Calu3 (cell line): ENCODE measurements at places on chromosomes 4 and X. TPM values are rescaled to one million over a fixed set of nuclear protein-coding genes. Genes with fewer than 3 reads are reported as not detected.

DNA sequence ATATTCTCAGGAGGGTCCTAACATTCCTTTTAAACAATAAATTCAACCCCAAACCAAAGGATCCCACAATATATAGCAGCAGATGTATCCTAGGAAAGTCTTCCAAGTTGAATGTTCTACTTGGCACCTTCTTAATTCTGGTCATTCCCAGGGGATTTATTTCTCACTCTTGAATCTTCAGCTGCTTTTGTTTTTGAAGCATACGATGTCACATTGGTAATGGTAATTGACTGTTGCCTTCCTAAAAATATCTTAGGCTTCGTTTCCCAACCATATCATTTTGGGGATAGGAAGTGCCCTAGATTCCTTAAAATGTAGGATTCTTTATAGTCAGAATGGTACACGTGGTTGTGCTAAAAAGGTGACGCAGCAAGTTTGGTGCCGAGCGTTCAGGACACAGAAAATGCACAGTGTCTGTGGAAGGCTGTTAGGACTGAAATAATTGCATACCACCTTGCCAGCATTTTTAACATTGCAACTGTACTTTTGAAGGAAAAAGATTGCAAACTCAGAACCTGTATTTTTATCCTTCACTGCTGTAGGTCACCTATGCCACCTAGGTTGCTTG is 8.1 kb downstream of the SNX25 start:
- no peak for DNase-seq

DNA sequence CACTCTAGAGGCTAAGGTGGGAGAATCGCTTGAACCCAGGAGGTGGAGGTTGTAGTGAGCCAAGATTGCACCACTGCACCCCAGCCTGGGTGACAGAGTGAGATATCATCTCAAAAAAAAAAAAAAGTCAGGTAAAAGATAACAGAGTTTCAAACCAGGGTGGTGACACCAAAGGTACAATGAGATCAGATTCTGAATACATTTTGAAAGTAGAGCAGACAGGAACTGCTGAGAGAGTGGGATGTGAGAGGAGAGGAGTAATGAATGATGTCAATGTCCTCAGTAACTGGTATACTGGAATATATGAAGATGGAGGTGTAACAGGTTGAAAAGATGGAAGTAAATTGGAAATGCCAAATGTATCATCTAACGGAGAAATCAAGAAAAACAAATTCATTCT is 135.6 kb downstream of the CAMK2D start:
- DNase-seq: no peak

GRCh38 chr4:153725136-153725830 is 34.5 kb downstream of the RNF175 start:
- no peak for DNase-seq

REELD1 gene
- total RNA-seq: 1.2 TPM in 1 of 2 replicates, not detected in the other

DNA sequence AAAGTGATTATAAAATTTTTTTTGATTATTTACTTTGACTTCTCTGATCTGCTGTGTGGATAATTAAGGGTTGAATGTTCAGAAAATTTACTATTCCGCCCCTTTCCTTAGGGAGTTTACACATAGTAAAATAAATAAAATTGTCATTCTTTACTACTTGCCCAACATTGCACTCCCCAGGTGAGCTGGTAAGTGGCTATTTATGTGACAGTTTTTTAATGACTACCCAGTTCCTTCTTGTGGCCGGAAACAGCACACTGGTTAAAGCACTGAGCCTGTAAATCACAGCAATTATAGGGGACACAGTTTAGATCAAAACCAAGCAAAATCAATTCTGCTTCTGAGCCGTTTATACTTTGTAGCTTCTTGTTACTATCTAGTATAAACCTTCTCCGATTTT is 158.1 kb downstream of the FHIP1A start:
- DNase-seq: no peak

- DNase-seq: no peak
Measured at GRCh38 chrX:124829930-124830329, 483.6 kb downstream of the SH2D1A start.

DNA sequence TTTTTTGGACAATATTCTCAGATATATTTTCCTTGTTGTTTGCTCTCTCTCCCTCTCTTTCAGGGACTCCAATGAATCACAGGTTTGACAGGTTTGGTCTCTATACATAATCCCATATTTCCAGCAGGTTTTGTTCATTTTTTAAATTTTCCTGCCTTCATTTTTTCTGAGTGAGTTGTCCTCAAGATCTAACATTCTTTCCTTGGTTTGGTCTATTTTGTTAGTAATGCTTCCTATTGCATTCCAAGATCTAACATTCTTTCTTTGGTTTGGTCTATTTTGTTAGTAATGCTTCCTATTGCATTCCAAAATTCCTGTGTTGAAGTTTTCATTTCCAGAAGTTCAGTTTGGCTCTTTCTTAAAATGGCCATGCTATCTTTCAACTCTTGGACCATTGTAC is 45.3 kb upstream of the ZMAT1 start:
- DNase-seq: no peak

L1CAM gene
- 14.2 and 16.1 TPM in 2 replicates for total RNA-seq

GRCh38 chrX:100677611-100678181 is 33.7 kb downstream of the SRPX2 start:
- no peak for DNase-seq

DNA sequence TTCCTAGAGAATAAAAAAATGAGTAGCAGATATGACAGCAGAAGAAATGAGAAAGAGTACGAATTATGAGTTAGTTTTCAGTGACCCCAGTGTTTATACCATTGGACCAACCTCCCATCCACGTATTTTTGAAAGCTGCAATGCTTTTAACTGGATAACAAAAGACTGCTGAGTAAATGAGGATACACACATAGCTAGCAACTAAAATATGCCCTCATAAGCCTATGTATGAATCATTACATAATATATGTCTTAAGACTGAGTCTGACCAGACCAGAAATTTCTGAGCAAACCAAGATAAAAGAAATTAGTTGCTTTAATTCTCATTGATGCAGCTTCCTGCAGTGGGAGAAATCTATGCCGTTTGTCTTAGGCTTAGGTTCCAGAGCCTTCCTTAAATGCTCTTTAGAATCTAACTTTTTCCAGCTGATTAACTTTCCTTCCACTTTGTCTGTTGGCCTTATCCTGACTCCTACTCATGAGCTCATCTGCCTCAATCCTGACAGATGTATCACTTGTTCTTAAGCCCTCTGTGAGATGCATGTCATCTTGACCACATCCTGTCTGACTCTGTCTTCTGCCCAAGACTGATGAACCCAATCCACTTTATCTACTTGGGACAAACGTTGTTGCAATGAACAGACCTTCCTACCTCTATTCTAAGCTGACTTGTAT is 301.4 kb upstream of the AADAT start:
- DNase-seq: no peak

- DNase-seq: no peak
Measured at GRCh38 chrX:10165580-10166247, 8.9 kb downstream of the CLCN4 start.

GRCh38 chr4:138728566-138728965 is 287.0 kb upstream of the NOCT start:
- no peak for DNase-seq

DNA sequence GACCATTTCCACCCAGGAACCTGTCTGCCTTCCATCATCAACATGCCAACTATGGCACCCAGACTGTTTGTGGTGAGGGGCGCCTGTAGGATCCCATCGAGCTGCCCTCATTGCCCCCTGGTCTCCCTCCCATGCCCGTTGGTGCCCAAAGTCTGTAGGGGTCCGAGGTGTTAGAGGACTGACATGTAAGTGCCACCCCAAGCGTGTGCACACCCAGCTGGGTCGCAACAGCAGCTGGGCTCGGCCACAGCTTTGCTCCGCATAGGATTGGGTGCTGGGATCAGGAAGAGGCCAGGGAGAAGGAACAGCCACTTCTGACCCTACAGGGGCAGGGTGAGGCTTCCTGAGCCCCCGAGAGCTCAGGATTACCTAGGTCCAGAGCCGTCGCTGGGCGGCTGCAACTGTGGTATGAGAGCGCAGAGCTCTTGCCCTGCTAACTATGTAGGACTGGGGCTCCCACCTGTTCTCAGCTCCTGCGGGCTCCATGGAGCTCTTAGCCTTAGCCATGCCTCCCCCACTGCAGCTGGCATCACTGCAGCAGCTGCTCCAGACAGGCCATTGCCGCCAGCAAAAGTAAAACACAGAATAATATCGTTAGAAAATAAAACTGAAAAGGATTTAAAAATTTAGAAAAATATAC is 1160.3 kb downstream of the FSTL5 start:
- DNase-seq: no peak

CCDC158 gene
- 0.12 TPM in 1 of 2 replicates, not detected in the other for total RNA-seq

TRIM61 gene
- 0.39 and 0.45 TPM in 2 replicates for total RNA-seq

DNA sequence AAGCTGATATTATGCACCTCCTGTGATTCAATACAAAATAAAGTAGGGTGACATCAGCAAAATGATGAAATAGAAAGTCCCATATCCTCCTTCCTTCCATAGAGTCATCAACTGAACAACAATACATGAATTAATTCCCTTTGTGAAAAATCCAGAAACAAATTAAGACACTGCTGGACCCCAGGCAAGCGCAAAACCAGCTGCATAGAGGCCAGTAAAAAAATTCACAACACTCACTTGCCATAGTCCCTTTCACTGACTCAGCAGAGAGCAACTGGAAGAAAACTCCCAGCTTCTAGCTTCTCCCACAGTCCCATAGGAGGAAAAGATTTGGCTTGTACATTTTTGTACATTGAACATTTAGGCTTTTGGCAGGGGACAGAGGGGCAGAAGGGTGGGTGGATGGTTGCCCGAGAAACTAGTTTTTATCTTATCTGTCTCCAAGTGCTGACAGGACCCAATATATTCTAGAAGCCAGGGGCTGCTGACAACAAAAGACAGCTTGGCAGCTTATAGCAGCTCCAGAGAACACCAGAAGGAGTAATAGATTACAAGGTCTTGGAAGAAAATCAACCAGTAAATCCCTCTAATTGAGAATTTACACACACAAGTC is 124.6 kb downstream of the NDST3 start:
- no peak for DNase-seq

DNA sequence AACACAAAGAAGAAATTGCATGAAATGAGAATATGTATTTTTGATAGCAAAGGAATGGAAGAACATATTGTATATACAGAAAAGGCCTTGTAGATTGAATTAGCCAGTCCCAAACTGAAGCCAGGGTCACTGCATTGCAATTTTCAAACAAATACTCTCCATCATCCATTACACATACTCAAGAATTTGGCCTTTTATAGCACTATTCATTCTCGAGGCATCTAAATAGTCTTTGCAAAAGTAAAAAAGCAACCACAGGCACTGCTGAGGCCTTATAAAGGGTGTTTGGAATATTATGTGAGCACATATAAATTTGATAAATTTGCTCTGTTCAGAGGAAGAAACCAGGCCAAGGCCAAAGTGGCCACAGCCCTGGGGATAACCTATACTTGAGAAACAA is 123.0 kb downstream of the ZNF827 start:
- no peak for DNase-seq

GRCh38 chr4:83582289-83582785 is 46.4 kb downstream of the GPAT3 start:
- peak; percentile 23 for DNase-seq

DNA sequence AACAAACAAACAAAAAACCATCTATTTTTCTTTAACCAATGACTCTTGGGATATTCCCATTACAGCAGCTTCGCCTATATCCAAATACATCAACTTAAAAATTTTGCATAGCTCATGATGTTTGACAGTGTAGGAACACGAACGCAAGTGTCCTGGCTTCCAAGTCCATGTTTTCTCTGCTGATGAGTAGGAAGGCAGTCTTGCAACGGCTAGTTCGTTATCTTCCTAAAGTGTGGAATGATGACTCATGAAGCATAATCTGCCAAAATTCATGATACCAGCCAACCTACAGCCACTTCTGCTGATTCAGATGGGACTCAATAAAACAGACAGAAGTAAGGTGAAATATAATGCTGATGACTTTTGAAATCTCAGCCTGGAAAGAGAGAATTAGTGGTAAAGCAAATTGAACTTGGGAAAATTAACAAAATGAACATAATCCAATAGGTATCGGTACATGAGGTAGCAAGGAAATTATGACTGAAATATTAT is 6.4 kb upstream of the SEPTIN11 start:
- no peak for DNase-seq
